IMR-90 (cell line): ENCODE measurements at places on chromosomes 12 and 14. TPM values are rescaled to one million over a fixed set of nuclear protein-coding genes. Genes with fewer than 3 reads are reported as not detected.

Gene RTRAF
- total RNA-seq = 53.2 and 94.7 TPM in 2 replicates

Gene CLEC4D
- not detected in 2 replicates for total RNA-seq

Gene ITGB7
- under 0.01 and 0.18 TPM in 2 replicates for total RNA-seq

Gene MANSC4
- total RNA-seq = not detected in 2 replicates

Gene CISTR
- total RNA-seq = not detected in 2 replicates

Gene KRT86
- total RNA-seq = not detected in 2 replicates

Gene GLT8D2
- 30.8 and 33.5 TPM in 2 replicates for total RNA-seq

Gene NXPH4
- total RNA-seq = 0.36 and 0.56 TPM in 2 replicates

Gene WASHC4
- 47.0 and 85.5 TPM in 2 replicates for total RNA-seq

Gene ESRRB
- total RNA-seq = not detected in 2 replicates

Gene OTOGL
- total RNA-seq = 0.18 and 0.28 TPM in 2 replicates

DNA sequence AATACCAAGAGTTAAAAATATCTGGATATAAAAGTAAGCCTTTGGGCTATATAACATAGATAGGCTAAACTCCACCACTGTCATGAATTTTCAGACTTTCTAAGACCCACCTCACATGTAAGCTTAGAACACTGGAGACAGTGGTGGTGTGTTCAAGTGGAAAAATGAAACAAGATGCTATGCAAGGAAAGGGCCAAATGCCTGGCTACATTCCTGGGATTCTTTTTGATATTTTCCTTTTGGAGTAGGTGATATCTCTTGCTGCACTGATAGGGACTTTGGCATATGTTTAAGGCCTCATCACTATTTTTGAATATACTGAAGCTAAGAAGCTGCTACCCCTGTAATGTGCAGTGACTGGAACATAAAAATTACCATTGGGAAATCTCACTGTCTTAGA, 341.3 kb downstream of the SLC16A7 start:
- no peak overlapping the region for H3K27ac ChIP-seq
- DNase-seq = no peak
- no peaks in the 10 kb centered on the region for H3K36me3 ChIP-seq
- H3K4me3 ChIP-seq = no peak overlapping the region
- no peaks in the 10 kb centered on the region for H3K27me3 ChIP-seq
- no peaks in the 10 kb centered on the region; the same call in 1 of the 2 replicates for H3K4me1 ChIP-seq

DNA sequence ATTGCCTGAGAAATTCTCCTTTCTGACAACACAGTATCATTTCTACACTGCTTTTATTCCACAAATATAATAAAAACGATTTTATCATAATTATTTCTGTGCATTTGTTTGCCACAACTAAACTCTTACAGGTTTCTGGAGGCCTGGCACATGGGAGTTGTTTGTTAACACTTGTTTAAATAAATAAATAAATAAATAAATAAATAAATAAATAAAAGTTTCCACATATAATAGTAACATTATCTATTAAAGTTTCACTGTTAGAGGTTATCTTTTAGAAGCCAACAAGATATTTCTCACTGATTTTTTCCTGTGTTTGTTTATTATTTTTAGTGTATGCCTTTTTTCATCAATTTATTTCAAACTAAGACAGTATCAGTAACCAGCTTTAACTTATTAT, 323.3 kb downstream of the FOXG1 start:
- no peaks in the 10 kb centered on the region for H3K4me1 ChIP-seq
- H3K4me3 ChIP-seq = no peak overlapping the region
- H3K27me3 ChIP-seq = no peaks in the 10 kb centered on the region; the same call in 1 of the 2 replicates
- no peak for DNase-seq
- H3K27ac ChIP-seq = no peak overlapping the region

DNA sequence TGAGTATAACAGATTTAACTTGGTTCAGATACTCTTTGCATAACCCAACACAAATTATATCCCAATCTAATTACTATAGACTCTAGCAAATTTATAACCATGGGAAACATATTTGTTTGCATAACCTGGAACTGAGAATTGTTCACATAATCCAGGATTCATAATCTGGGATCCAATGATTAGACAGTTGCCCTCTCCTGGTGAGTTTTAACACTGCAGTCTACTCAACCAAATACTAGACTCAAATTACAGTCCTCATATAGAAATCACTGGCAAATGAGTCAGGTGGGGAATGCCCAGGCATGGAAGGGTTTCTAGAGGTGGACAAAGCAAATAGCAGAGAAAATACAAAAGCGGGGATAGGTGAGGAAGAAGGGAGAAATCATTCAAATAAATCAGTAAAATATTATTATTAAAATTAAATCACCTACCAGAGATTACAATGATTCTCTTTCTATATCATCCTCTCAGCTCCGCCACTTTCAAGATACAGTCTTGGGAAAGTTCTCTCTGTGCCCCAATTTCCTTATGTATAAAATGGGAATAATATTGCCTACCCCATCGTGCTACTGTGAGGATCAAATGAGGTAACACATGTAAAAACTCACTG, 9.4 kb downstream of the GCH1 start:
- DNase-seq = peak; percentile 80
- H3K27me3 ChIP-seq = no peaks in the 10 kb centered on the region
- H3K4me1 ChIP-seq = no peaks in the 10 kb centered on the region
- no peak overlapping the region for H3K27ac ChIP-seq
- H3K36me3 ChIP-seq = no peaks in the 10 kb centered on the region
- H3K4me3 ChIP-seq = no peak overlapping the region

DNA sequence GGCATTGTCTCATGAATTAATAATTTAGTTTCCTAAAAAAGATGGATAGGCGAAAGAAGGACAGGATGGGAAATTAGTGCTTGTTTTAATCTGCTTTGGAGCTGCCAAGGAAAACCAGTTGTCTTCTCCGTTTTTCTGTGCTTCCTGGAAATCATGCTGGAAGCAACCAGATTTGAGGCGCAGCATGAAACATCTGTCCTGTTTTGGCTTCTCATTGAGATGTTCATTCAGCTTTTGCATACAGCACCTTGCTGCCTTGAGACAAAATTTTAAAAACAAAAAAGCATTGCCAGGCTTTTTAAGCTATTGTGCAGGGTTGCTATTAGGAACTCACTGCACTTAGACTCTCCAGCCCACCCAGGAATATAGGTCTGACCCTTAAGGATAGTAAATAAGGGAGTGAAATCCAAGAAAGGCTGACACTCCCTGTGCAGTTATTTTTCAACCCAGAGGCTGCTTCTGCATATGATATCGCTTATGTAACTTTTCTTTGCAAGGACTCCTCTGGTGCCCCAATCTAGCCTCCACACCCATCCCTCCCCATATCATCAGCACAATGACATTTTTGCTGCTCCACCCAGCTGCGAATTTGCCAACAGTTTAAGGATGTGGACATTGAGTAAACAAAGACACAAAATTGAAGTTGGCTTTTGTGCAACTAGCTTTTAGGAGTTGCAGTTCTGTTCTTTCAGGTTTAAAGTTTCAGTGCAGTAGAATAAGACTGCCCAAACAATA, 46.9 kb upstream of the MDM1 start:
- H3K36me3 ChIP-seq = no peaks in the 10 kb centered on the region
- H3K27me3 ChIP-seq = no peaks in the 10 kb centered on the region; the same call in none of the 2 replicates
- no peaks in the 10 kb centered on the region for H3K4me1 ChIP-seq
- no peak for DNase-seq

- no peaks in the 10 kb centered on the region for H3K4me1 ChIP-seq
- no peak overlapping the region for H3K27ac ChIP-seq
- no peak for DNase-seq
These were observed 185.6 kb downstream of the APAF1 start for GRCh38 chr12:98830657-98831056.

- H3K27me3 ChIP-seq = no peaks in the 10 kb centered on the region
- DNase-seq = no peak
- H3K4me1 ChIP-seq = peaks cover 13% of the 10 kb centered on the region
- H3K36me3 ChIP-seq = peaks cover 82% of the 10 kb centered on the region
- no peak overlapping the region for H3K4me3 ChIP-seq
- H3K27ac ChIP-seq = no peak overlapping the region
These were observed 5.6 kb downstream of the MYL6 start for GRCh38 chr12:56163533-56164344.

DNA sequence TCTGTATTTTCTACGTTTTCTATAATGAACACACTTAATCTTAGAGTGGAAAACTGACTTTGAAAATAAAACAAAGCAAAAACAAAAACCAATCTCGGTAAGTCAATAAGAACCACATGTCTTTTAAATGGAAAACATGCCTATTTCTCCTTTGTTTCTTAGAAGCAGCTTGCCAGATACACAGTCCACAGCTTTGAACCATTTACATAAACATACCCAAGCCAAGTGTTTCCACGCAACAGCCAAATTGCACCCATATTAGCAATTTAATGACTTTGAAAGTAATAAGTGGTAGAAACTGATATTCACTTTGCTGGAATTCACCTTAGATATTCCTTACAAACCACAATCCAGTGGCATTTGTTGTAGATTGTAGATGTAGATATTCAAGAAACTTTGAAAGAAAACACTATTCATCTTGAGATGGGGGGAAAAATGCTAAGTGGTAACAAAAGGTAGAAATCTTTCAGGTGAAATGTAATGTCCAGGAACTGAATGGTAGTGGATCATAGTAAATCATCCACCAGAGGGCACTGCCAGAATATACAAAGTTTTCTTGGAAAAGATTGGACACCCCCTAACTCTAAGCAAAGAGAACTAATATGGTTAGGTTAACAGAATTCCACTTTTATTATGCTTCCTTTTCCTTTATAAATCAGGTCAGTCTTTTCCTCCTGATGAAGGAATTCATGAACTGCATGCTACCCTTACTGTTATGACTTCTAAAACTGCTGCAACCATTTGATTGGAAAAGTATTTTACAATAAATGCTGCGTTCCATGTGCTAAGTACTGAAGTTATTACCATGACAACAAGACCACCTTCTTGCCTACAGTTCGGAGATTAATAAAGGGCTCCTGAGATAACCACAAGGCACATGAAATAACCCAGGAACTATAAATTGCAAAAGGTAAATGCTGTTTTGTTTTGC, 69.8 kb downstream of the RERG start:
- H3K27ac ChIP-seq = no peak overlapping the region
- no peaks in the 10 kb centered on the region for H3K36me3 ChIP-seq
- H3K4me1 ChIP-seq = no peaks in the 10 kb centered on the region
- no peak for DNase-seq

DNA sequence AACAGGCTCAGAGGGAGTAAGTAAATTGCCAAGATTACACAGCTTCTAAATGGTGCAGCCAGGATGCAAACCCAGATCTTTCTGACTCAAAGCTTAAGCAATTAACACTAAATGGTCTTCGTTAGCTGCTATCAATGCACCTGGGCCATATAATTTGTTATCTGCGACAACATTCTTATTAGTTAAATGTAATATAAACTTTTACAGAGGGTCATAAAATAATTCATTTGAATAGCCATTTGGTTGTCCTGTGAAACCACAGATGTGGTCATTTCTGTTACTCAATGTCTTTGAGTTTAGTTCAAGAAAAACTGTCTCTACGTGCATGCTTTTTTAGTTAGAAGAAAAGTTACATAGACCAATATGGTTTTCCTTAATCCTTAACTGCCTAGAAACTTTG, 22.1 kb upstream of the NAP1L1 start:
- no peaks in the 10 kb centered on the region for H3K27me3 ChIP-seq
- H3K4me3 ChIP-seq = no peak overlapping the region
- H3K36me3 ChIP-seq = no peaks in the 10 kb centered on the region
- H3K4me1 ChIP-seq = peaks cover 2% of the 10 kb centered on the region
- no peak for DNase-seq

DNA sequence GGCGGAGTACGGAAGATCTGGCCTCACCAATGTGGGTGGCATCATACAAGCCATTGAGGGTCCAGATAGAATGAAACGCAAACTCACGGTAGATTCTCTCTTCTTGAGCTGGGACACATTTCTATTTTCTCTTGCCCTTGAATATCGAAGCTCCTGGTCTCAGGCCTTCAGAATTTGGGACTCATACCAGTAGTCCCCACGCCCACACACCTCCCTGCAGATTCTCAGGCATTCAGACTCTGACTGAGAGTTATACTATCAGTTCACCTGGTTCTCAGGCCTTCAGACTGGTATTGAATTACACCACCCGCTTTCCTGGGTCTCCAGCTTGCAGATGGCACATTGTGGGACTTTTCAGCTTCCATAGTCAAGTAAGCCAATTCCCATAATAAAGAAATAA, 37.8 kb downstream of the EIF2S3B start:
- no peaks in the 10 kb centered on the region; the same call in 1 of the 2 replicates for H3K27me3 ChIP-seq
- no peak overlapping the region for H3K4me3 ChIP-seq
- no peak overlapping the region for H3K27ac ChIP-seq
- no peak for DNase-seq
- H3K4me1 ChIP-seq = no peaks in the 10 kb centered on the region

GRCh38 chr12:46174061-46174662, 94.7 kb downstream of the SLC38A1 start:
- no peaks in the 10 kb centered on the region for H3K27me3 ChIP-seq
- H3K4me3 ChIP-seq = no peak overlapping the region
- no peaks in the 10 kb centered on the region for H3K36me3 ChIP-seq
- H3K27ac ChIP-seq = no peak overlapping the region
- no peaks in the 10 kb centered on the region for H3K4me1 ChIP-seq

DNA sequence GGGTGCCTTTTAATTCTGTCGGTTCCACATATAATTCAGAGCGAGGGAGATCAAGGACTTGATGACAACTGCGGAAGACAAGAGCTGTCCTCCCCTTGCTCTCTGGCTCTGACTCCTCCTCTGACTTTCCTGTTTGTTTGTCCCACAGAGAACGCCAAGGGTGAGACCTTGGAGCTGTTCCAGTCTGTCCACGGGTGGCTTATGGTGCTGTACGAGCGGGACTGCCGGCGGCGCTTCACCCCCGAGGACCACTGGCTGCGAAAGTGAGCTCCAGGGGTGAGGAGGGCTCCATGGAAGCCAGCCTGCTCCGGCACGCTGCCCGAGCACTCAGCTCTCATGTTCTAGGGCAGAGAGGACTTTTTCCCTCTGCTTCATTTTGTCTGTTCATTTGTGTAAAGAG, 32.8 kb downstream of the UBE3B start:
- no peak for DNase-seq
- H3K36me3 ChIP-seq = peaks cover 65% of the 10 kb centered on the region
- H3K4me1 ChIP-seq = no peaks in the 10 kb centered on the region
- H3K27ac ChIP-seq = no peak overlapping the region

GRCh38 chr12:107236824-107237511, 143.6 kb upstream of the CRY1 start:
- H3K36me3 ChIP-seq = no peaks in the 10 kb centered on the region
- peaks cover 4% of the 10 kb centered on the region for H3K27me3 ChIP-seq

- H3K36me3 ChIP-seq = no peaks in the 10 kb centered on the region
- no peak overlapping the region for H3K27ac ChIP-seq
- no peak for DNase-seq
- peaks cover 2% of the 10 kb centered on the region; the same call in 1 of the 2 replicates for H3K4me1 ChIP-seq
- H3K27me3 ChIP-seq = no peaks in the 10 kb centered on the region
These were observed 103.2 kb upstream of the NAV3 start for GRCh38 chr12:77727442-77728001.
